ENCODE measurements at places on chromosomes 3 and 15. TPM values are rescaled to one million over a fixed set of nuclear protein-coding genes. Genes with fewer than 3 reads are reported as not detected.

The CRYBG3 gene
- polyA plus RNA-seq: 10.0 TPM

The MME gene
- polyA plus RNA-seq: 0.20 TPM

The MKRN3 gene
- 1.5 TPM for polyA plus RNA-seq

The ARL13B gene
- polyA plus RNA-seq: 2.5 TPM

The GOLGA6L7 gene
- not detected for polyA plus RNA-seq

The ZMYND10 gene
- polyA plus RNA-seq: 0.29 TPM

The SIAH2 gene
- polyA plus RNA-seq: 32.4 TPM

The TXNRD3 gene
- polyA plus RNA-seq: 4.3 TPM

The PTPRG gene
- polyA plus RNA-seq: 1.6 TPM

The ZIC4 gene
- polyA plus RNA-seq: not detected

The P2RY14 gene
- 9.2 TPM for polyA plus RNA-seq

All from esophagus (tissue), 2 donors.